Right ventricle myocardium superior (tissue), 1 donor: ENCODE measurements at places on chromosomes 4 and X. TPM values are rescaled to one million over a fixed set of nuclear protein-coding genes. Genes with fewer than 3 reads are reported as not detected.

DNA sequence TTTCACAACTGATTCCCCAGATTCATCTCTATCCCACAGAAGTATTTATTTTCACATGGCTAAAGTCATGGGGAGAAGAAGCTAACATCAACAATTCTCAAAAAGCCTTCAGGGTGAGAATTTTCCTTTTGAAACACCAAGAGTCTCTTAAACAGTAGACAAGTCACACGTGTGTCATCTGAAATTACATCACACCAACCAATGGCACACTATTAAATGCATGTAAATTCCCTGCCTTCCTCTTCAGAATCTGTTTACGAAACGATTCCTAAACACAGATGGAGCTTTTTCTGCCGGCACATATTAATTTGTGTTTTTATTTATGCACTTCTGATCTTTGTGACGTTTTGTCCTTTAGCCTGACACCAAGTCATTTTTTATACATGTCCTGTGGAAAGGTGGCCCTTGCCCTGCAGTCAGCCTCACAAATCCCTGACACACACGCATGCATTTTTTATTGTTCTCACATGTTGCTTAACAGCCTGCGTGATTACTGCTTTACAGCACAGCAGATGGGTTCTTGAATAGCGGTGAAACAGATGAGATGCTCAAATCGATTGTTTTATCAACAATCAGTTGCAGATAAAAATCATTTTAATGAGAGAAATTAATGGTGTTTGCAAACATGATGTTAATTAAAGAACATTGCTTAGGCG lies 735.9 kb upstream of the TENM3 start:
- no peak for DNase-seq

Gene COL4A6
- 7.4 TPM for total RNA-seq

- no peak for DNase-seq
Observed at GRCh38 chrX:149711545-149712236, at the start of gene MAGEA11. Gene MAGEA11 (plus strand): TSS chrX:149712060. CDS start chrX:149713160, 1,100 bp downstream.

GRCh38 chrX:56107320-56107719 lies 124.8 kb upstream of the KLF8 start:
- DNase-seq = no peak

DNA sequence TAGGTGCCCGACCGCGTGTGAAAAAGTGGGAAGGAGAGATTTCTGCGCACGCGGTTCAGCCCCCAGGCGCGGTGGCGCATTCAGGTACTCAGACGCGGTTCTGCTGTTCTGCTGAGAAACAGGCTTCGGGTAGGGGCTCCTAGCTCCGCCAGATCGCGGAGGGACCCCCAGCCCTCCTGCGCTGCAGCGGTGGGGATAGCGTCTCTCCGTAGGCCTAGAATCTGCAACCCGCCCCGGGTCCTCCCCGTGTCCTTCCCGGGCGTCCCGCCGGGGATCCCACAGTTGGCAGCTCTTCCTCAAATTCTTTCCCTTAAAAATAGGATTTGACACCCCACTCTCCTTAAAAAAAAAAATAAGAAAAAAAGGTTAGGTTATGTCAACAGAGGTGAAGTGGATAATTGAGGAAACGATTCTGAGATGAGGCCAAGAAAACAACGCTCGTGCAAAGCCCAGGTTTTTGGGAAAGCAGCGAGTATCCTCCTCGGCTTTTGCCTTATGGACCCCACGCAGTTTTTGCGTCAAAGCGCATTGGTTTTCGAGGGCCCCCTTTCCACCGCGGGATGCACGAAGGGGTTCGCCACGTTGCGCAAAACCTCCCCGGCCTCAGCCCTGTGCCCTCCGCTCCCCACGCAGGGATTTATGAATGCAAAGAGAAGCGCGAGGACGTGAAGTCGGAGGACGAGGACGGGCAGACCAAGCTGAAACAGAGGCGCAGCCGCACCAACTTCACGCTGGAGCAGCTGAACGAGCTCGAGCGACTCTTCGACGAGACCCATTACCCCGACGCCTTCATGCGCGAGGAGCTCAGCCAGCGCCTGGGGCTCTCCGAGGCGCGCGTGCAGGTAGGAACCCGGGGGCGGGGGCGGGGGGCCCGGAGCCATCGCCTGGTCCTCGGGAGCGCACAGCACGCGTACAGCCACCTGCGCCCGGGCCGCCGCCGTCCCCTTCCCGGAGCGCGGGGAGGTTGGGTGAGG lies 3.7 kb downstream of the SHOX start:
- DNase-seq = no peak

- no peak for DNase-seq
Observed at GRCh38 chrX:118536687-118537461, 41.3 kb downstream of the DOCK11 start.

DNA sequence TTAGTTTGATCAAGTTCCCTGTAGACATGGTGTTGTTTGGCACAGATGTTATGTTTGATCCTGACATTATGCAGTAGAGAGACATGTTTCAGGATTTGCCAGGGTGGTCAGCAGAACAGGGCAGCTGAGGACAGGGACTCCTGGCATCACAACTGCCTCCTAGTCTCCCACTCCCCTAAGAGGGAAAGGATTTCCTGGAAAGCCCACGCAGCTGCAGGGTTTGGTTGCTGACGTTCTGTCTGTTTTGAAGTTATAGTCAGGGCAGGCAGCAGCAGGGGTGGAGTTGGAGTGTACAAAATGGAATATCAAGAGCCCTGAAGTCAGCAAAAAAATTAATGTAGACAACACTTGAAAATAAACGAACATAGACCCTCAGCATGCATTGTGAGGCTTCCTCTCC lies 125.4 kb downstream of the CPE start:
- DNase-seq = no peak

Gene FGF13
- total RNA-seq = 0.43 TPM

Gene TRIM60
- total RNA-seq = not detected
